ENCODE measurements at places on chromosomes 11 and 22.

DNA sequence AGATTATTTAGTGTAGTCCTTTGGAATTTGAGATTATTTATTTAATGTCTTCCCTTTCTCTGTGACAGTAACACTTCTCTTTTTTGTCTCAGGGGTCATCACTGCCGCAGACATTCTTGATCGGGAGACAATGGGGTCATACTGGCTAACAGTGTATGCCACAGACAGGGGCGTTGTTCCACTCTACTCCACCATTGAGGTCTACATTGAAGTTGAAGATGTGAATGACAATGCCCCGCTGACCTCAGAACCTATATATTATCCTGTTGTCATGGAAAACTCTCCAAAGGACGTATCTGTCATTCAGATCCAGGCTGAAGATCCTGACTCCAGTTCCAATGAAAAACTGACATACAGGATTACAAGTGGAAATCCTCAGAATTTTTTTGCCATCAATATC lies 299.9 kb downstream of the FAT3 start:
- no peak for DNase-seq

- no peak for DNase-seq
Observed at GRCh38 chr11:65849366-65849765, 8.6 kb downstream of the CFL1 start.

DNA sequence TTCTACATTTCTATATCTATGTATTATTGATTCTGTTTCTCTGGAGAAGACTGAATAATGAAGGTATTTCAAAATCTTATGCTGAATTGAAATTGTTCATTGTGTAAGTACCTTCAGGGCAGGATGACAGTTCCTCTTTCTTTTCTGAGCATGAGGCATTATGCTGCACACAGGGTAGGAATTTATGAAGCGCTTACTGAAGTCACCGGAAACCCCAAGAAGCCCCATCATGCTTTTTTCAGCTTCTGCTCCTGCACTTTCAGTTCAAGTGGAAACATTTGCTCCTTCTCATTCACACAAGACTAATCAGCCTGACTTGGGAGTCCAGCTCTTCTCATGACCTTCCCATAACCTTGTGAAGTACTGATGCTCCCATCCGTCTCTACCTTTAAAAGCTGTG lies 314.7 kb upstream of the SORL1-AS1 start:
- DNase-seq, result no peak

GRCh38 chr11:118042141-118042540 lies 34.7 kb upstream of the TMPRSS4 start:
- no peak for DNase-seq

- no peak for DNase-seq
Observed at GRCh38 chr22:45344334-45344733, 34.6 kb downstream of the FAM118A start.

- no peak for DNase-seq
Observed at GRCh38 chr22:37488337-37489135, 2.4 kb upstream of the MFNG start.

DNA sequence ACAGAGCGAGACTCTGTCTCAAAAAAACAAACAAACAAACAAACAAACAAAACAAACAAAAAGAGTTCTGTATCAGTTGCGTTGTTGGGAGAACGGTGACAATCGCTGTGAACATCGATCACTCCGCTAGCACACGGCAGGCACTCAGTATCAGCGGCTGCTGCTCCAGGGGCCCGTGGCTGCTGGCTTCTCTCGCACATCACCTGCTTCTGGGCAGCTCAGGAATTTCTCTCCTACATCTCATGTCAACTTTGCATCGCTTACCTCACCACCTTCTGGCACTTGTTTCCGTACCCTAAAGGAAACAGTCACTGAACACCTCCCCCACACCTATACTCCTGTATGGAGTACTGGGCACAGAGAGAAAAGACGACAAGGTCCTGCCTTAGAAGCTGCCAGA lies 70.3 kb upstream of the WNT7B start:
- no peak for DNase-seq

All from NCI-H510A treated with DMSO at 0.1 percent for 48 hours (cell line).